ENCODE measurements at places on chromosomes 3 and 15.
A peak's percentile ranks its signal among the peaks of the same experiment; 100 is the strongest.

GRCh38 chr15:93206893-93207292 lies 117.9 kb upstream of the RGMA start:
- no peak for DNase-seq

DNA sequence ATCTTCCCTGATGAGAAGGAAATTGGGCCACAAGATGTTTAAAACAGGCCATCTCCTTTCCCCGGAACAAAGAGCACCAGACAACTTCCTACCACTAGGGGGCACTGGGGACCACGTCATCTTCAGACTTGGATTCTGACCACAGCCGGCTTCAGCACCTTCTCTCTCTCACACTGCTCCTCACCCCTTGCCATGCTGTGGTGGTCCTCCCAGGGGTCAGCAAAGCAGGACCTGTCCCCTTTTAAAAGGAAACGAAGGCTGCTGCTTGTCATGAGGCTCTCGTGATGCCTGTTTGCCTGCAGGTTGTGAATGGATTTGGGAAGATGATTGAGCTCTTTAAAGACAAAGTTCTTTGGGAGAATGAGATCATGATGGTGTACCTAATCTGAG lies 16.2 kb downstream of the RFT1 start:
- DNase-seq, result peak; percentile 60

- DNase-seq, result no peak
Observed at GRCh38 chr3:21642433-21642832, 108.6 kb downstream of the ZNF385D start.

DNA sequence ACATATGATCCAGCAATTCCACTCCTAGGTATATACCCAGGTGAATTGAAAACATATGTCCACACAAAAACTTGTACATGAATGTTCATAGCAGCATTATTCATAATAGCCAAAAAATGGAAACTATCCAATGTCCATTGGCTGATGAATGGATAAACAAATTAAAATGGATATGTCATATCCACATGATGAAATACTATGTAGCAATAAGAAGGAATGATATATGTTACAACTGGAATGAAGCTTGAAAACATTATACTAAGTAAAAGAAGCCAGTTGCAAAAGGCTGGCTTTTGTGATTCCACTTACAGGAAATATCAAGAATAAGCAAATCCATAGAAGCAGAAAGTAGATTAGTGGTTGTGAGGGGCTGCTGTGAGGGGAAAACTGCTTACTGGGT lies 33.7 kb downstream of the BNC1 start:
- DNase-seq, result no peak

DNA sequence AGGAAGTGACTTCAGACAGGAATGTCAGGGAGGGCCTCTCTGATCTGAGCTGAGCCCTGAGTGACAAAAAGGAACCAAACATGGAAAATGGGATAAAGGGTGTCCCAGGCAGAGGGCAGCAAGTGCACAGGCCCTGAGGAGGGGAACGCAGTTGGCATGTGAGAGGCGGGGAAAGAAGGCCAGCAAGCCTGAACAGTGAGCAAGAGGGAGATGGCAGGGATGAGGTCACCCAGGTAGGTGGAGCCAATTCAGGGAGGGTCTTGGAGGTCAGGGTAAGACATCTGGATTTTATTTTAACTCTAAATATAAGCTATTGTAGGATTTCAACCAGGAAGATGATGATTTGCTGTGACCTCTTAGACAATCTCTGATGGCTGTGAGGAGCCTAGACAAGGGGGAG lies 167.7 kb downstream of the LRTM1 start:
- DNase-seq, result no peak

DNA sequence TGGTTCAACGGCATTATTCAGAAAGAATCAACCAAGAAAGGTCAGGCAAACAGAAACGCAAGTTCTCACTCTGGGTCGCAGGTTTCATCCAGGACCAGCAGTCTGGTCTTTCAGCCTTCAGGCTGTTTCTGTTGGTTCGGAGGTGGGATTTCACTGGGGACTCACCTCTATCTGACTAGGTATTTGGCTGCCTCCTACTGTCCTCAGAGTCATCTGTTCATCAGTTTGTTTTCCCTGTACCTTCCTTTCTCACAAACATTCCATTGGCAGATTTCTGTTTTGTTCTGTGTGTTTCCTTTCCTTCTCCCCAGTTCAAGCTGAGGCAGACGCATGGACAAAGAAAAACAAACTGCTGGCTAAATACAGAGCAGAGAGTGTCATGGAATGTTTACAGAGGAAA lies 1046.6 kb upstream of the CFAP20DC start:
- no peak for DNase-seq

DNA sequence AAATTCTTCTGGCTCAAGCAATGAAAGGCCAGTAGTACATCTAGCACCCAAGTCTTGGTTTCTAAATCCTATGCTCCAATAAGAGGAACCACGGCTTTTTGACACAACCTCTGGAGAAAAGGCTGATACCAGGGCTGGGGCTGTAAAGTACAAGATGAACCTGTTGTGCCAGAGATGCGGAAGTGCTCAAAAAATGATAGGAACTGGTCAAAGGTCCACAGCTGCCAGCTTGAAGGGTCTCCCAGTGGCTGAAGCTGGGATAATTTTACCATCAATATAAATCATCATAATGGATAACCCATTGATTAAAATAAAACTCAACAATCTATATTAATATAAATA lies 558 bp upstream of the NCEH1 start:
- no peak for DNase-seq

DNA sequence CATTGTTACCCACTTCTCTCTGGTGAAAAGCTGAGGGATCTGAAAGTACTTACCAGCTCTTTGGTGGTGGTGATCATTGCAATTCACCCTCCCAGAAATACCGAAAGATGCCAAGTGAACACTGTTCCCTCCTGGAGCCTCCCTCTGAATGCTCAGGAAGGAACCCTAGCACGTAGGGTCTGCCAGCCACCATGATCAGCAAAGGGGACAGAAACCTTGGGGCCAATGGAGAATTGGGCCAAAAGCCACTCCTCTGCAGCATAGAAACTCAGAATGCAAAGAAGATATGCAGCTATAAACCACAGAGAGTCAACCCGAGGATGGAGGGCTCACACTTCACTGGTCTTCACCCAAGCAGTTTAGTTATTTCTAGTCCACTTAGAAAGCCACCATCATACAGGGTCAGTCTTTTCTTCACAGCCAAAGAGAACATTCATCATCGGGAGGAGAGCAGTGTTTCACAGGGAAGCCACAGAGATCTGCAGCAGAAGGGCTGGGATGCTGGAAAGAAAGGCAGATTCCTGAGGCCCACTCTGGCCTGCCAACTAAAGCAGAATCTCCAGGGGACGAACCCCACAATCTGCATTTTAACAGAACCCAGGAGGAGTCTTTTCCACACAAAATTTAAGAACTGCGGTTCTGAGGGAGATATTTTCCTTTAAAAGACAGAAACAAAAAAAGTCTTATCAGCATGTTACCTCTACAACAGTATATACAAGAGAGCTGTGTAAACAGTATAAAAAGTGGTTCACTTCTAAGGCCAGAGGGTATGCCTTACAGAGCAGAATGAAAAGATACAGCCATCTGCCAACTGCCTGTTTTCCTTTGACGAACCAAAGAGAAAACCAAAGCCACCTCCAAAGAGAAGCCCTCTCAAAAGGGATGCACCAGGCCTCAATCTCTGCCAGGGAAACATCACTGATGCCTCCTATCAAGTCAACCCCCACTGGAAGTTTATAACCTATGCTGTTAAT lies 11.3 kb downstream of the TBC1D2B start:
- DNase-seq, result no peak

DNA sequence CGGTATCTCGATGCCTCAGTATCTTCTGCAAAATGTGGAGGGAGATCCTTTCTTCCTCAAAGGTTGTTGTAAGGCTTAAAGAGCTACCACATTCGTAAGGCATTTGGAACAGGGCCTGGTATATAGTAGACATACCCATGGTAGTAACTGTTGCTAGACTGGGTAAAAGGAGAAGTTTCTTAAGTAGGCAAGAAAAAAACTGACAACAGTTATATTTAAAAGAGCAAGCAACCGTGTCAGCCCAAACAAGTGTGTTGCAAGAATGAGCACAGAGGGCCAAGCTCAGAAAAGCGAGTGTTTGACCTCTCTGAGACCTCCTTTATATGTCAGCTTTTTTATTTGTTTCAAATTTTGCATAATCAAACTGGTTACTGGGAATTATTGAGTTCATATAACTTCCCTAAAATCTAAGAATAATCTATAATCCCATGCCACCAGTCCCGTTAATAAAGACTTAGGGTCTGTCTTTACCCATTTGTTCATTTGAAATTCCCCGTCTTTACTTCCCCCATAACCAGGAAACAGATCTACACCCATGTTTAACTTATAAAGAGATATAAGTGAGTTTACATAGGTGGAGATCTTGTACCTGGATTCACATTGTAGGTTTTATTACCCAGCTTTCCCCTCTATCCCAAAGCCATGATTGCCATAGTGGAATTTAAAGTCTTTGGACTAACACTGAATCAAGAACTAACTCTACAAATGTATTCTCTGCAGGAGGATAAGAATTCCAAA lies 7.3 kb downstream of the B3GNT5 start:
- no peak for DNase-seq

GRCh38 chr3:76986876-76987474 lies 52.9 kb upstream of the ROBO2 start:
- no peak for DNase-seq

DNA sequence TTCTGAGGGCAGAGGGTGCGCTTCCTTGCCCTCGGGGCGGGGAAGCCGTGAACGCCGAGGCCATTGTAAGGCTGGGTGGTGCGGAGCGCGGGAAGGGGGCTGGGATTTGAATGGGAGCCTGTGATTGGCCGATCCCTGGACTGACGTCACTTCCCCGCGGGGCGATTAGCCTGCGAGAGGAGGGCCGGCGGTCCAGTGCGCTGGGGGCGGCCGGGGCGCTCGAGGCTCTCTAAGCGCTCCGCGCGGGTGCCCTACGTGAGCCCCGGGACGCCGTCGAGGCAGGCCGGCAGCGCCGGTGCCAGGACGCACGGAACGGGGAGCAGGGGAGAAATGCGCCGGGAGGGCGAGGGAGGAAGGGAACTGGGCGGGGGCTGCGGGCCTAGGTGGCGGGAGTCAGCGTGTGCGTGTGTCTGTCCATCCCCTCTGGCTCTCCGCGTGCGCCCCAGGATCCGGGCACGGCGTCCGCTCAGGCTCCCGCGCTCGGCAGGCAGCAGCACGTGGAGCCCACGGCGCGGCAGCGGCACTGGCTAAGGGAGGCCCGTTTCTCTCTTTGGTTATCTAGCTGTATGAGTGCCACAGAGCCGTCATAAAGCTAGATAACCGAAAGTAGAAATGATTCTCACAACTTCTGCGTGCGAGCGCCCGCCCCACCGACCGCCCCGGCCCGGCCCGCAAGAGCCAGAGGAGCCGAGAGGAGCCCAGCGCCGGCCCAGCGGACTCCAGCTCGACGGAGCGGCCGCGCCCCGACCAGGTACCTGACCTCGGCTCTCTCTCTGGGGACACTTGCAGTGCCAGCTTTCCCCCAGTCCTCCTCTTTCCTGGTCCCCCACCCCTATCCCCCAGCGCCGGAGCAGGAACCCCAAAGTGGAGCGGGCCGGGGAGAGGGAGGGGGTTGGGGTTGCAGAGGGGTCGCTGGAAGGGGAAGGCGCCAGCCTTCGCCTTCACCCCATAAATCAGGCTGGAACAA lies 33.1 kb upstream of the POLG start:
- DNase-seq, result no peak

GRCh38 chr3:181369637-181370036 lies 342.1 kb upstream of the SOX2 start:
- DNase-seq, result no peak

DNA sequence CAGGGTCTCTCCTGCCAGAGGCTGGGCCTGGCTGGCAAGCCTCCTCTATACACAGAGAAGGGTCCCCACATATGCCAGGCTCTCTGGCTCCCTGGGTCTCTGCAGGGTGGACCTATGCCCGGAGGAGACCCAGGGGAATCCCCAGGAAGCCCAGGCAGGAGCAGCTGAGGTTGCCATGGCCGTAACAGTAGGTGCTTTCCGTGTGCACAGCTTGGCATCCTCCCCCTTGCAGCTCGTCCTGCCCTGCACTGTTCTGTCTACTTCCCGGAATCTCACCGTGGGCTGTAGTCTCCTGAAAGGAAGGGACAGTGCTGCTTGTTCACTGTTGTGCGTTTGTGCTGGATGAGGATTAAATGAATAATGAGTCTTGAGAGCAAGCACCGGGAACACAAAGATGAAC lies 47.8 kb downstream of the DAPK2 start:
- DNase-seq, result no peak

- DNase-seq, result no peak
Observed at GRCh38 chr3:31048143-31048542, 153.7 kb upstream of the GADL1 start.

- DNase-seq, result no peak
Observed at GRCh38 chr3:71269906-71270305, 313.6 kb downstream of the FOXP1 start.

DNA sequence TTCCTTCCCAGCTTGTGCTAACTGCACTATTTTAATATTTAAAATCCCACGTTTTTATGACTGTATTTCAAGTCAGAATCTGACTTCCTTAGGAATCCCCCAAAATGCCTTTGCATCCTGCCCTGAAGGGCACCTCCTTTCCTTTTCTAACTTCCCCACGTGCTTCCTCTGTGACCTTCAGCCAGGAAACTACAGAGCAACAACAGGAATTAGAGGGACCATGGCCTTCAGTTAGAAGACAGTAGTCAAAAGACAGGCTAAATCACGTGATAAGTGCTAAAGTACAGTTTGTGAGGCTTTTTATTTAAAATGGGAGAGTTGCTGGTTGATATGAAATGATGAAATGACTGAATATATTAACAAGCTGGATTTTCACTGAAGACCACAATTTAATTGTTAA lies 11.8 kb upstream of the ABHD10 start:
- DNase-seq, result no peak

- DNase-seq, result peak; percentile 17
Observed at GRCh38 chr15:69666441-69666882, 213.8 kb downstream of the RPLP1 start.

DNA sequence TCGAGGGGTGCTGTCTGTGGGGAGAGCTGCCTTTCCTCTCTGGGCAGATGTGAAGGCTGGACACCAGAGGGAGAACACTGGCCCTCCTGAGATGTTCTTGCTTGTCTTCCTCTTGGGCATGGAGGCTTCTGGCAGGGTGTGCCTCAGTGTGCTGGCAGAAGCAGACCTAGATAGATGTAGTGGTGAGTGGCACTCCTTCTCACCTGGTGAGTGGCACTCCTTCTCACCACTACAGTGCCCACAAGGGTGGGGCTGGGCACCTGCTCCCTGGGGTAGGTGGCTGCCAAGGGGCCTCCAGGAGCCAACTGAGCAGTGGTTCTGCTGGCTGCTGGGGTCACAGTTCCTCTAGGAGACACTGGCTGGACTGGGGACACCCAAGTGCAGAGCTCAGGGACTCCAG lies 18.7 kb downstream of the ACVR2B start:
- DNase-seq, result no peak

DNA sequence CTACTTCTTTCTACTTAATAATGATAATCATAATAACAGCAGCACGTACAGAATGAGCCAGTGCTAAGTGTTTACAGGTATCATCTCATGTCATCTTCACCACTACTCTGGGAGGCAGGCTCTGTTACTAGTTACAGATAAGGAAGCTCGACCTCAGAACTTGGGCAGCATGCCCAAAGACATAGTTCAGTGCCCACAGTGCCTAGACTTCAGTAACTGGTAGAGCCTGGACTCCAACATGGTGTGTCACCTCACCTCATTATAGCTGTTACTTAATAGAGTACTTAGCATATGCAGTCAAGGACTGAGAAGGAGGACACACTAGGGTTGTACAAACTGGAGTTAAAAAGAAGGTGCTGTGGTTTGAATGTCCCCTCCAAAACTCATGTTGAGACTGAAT lies 7.6 kb downstream of the GADL1 start:
- no peak for DNase-seq

All from stimulated activated CD4-positive, alpha-beta T cell treated with anti-CD3 and anti-CD28 coated beads, Interleukin-12 subunit alpha, Interleukin-12 subunit beta, amount 100 ng/mL, for 24 hours (primary cell).